Esophagus squamous epithelium (tissue), 5 donors: ENCODE measurements at places on chromosomes 3 and 15. TPM values are rescaled to one million over a fixed set of nuclear protein-coding genes. Genes with fewer than 3 reads are reported as not detected.
A peak's percentile ranks its signal among the peaks of the same experiment; 100 is the strongest.

DNA sequence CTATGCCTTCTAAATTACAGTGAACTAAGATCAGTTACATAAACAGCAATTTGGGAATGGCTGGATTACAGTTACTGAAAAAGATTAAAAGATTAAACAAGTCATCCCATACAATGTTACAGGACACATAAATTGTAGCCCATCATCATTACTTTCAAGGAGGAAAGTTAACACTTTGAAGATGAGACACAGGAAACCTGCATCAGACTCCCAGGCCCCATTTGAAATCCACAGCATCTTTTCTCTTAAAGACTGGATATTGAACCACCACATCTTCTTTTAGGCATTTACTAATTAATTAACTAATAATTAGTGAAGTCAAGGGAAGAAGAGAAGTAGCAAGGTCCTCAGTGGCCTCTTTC, 170.2 kb downstream of the PLCL2 start:
- no peaks in the 10 kb centered on the region for H3K36me3 ChIP-seq
- no peak overlapping the region for H3K4me3 ChIP-seq
- no peaks in the 10 kb centered on the region for H3K27me3 ChIP-seq
- H3K4me1 ChIP-seq = no peaks in the 10 kb centered on the region

- DNase-seq = no peak
- H3K27me3 ChIP-seq = no peaks in the 10 kb centered on the region
- H3K36me3 ChIP-seq = peaks cover 69% of the 10 kb centered on the region
- H3K4me3 ChIP-seq = no peak overlapping the region
- no peaks in the 10 kb centered on the region for H3K4me1 ChIP-seq
Observed at GRCh38 chr3:47416041-47416440, 35.2 kb downstream of the PTPN23 start.

GRCh38 chr15:70095408-70096214, 2.1 kb downstream of the TLE3 start:
- H3K27ac ChIP-seq = peak overlapping the region; percentile 95
- no peaks in the 10 kb centered on the region for H3K27me3 ChIP-seq
- H3K36me3 ChIP-seq = peaks cover 21% of the 10 kb centered on the region
- peaks cover 34% of the 10 kb centered on the region for H3K4me1 ChIP-seq
- peak overlapping the region; percentile 84 for H3K4me3 ChIP-seq

TIPIN gene
- total RNA-seq = 6.1 TPM

RTP2 gene
- not detected for total RNA-seq

PLSCR2 gene
- not detected for total RNA-seq
